ENCODE measurements at places on chromosomes 1 and 21.

DNA sequence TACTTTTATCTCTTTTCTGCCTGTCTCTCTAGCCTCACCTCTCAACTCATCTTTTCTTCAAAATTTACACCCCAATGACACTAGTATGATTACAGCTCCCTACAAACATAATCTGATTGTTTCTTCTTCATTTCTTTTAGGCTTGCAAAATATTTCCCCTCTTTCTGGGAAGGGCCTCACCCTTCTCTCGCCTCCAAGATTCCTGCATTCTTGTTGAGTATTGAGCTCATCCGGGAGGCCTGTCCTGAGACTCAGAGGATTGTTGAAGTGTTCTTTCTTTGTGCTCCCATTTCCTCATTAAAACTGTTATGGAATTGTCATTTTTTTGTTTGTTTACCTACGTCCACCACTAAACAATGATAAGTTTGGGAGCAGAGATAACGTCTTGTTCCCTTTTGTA lies 99.1 kb upstream of the CHRM3 start:
- no peak for DNase-seq

- DNase-seq: no peak
Measured at GRCh38 chr1:21865609-21865942, 53.5 kb downstream of the LDLRAD2 start.

GRCh38 chr1:108646648-108647269 lies 14.1 kb downstream of the HENMT1 start:
- peak; percentile 47 for DNase-seq

DNA sequence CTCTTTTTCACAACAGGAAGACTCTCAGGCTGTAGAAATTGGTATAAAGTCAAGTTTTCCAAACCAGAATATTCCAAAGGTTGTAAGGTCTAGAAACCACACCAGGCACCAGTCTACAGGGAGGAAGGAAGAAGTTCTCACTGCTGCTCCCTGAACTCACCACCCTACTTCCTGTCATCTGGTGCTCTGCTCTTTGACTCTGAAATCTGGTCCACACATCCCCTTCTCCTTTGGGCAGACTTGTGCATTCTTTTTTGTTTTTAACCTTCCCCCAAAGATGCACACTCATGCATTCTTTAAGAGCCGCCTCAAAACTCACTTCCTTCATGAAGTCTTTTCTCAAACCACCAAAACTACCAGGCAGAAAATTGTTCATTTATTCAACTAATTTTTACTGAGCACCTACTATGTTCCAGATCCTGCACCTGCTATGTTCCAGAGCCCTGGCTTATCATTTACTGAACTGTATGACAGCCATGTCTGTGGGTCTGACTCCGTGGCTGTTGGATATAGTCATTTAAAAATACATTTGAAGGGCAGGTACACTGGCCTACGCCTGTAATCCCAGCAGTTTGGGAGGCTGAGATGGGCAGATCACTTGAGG lies 30.1 kb upstream of the EPS15 start:
- DNase-seq: no peak

DNA sequence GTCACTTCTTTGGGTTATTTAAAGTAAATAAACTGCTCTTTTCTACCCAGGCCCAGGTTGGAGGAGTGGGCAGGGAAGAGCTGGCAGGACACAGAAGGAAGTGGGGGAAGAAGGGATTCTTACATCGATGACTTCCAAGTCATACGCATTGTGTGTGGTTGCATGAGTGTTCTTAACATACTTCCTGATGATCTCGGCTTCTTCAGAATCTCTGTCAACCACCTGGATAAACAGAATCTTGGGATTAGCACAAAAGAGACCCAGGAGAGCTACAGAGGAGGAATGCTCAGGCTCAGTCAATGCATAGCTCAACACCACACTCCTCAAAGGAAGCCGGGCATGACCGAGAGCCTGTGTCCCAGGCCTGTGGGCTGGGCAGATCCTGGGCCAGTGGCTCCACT lies 42.1 kb downstream of the PARP1 start:
- DNase-seq: no peak

- DNase-seq: no peak
Measured at GRCh38 chr1:231171623-231172197, 9.9 kb downstream of the TRIM67 start.

- no peak for DNase-seq
Measured at GRCh38 chr1:7983086-7983778, 21.7 kb downstream of the PARK7 start.

GRCh38 chr1:73887412-73887811 lies 310.6 kb downstream of the LRRIQ3 start:
- DNase-seq: no peak

Measured in epithelial cell of proximal tubule (primary cell).